ENCODE measurements at places on chromosomes 6 and 20. TPM values are rescaled to one million over a fixed set of nuclear protein-coding genes. Genes with fewer than 3 reads are reported as not detected.

SYCP2L gene
- total RNA-seq: 0.82 TPM

SLC17A2 gene
- total RNA-seq: not detected

DCBLD1 gene
- 8.1 TPM for total RNA-seq

DNA sequence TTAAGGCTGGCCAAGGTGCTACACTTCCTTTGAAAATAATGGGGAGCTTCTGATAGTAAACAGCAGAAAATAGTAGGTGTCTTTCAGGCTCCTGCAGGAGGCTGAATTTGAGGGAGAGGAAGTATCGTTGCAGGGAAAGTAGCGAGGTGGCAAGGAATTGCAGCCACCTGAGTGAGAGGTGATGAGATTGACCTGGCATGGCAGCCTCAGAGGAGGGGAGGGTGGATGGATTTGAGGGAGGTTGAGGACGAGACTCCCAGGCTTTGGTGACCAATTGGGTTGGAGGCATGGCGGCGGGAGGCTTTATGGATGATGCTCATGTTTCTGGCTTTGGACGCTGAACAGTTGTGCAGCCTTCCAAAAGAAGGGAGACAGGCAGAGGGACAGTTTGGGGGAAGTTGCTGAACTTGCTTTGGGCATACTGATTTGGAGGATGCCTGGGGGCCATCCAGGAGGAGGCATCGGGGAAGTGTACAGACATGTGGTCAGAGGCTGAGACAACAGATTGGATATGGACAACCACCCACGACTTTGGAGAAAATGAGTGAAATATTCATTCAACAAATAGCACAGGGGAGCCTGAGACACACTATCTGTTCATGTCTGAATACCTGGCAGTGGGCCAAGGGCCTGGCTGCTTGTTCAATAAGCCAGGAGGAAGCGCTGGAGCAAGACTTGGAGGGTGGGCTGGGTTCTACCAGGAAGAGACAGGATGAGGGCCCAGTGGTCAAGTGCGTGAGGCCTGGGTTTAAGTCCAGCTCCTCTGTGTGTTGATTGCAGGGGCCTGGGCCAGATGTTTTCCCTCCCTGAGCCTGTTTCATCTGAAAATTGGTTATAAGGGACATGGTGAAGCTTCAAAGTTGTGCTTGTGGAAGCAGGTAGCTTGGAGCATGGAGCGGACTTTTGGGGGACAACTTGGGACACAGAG lies 113.2 kb downstream of the CEBPB start:
- peak; percentile 65 for DNase-seq
- no peak overlapping the region for H3K4me3 ChIP-seq
- H3K4me1 ChIP-seq: peaks cover 53% of the 10 kb centered on the region
- no peaks in the 10 kb centered on the region for H3K36me3 ChIP-seq

ERVFRD-1 gene
- total RNA-seq: not detected

TBXT gene
- total RNA-seq: not detected

GRCh38 chr20:15065794-15066193 lies 728.4 kb upstream of the FLRT3 start:
- H3K36me3 ChIP-seq: no peaks in the 10 kb centered on the region
- H3K27me3 ChIP-seq: no peaks in the 10 kb centered on the region
- H3K4me3 ChIP-seq: no peak overlapping the region

GRCh38 chr6:22147921-22148776 lies 148.7 kb downstream of the PRL start:
- peak; percentile 25 for DNase-seq
- no peak overlapping the region for H3K27ac ChIP-seq
- no peaks in the 10 kb centered on the region for H3K27me3 ChIP-seq
- no peak overlapping the region for H3K4me3 ChIP-seq
- H3K4me1 ChIP-seq: peaks cover 62% of the 10 kb centered on the region
- no peaks in the 10 kb centered on the region for H3K36me3 ChIP-seq

DNA sequence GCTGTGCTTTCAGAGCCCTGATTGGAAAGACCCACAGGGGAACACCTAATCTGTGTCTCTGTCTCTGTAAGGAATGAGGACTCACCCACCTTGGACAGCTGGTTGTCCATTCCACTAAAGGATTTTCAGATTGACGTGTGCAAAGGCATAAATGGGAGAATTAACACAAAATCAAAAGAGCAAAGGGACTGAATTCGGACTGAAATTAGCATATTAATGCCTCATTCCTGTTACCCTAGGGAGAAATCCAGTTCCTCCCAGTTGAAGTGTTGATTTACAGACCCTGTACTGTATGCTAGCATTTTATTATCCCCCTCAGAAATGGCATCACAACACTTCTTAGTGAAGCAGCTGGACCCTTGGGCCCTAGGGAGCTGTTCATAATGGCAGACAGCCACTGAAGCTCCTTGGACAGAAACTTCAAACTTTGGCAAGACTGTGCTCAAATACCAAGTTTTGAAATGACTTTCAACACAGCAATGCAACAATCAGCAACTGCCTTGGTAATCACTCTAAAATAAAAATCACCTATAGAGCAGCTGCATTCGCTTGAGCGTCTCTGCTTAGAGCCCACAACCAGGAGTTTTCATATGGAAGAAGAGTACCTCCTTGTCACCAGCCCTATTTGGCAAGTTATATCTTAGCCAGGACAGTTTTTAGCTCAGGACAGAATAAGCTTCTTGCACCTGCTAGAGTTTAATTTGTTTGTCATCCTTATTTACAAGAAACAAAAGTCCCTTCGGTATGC lies 118.1 kb downstream of the TRDN start:
- H3K4me1 ChIP-seq: peaks cover 42% of the 10 kb centered on the region
- no peak overlapping the region for H3K4me3 ChIP-seq
- no peaks in the 10 kb centered on the region for H3K27me3 ChIP-seq

DNA sequence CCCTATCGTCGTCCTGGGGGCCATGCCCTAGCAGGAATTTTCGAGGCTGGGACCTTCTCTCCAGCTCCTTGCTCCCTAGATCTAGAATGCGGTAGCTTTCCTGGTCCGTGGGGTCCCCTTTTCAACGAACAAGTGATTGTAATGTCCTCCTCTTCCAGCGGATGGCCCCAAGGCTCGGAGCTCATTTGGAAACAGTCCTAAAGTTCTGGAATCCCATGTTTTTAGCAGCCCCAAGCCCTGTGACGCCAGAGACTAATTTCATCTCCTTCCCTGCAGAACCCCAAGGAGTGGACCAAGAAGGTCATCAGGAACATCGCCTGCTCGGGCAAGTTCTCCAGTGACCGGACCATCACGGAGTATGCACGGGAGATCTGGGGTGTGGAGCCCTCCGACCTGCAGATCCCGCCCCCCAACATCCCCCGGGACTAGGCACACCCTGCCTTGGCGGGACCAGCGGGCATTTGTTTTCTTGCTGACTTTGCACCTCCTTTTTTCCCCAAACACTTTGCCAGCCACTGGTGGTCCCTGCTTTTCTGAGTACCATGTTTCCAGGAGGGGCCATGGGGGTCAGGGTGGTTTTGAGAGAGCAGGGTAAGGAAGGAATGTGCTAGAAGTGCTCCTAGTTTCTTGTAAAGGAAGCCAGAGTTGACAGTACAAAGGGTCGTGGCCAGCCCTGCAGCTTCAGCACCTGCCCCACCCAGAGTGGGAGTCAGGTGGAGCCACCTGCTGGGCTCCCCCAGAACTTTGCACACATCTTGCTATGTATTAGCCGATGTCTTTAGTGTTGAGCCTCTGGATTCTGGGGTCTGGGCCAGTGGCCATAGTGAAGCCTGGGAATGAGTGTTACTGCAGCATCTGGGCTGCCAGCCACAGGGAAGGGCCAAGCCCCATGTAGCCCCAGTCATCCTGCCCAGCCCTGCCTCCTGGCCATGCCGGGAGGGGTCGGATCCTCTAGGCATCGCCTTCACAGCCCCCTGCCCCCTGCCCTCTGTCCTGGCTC lies 48.5 kb downstream of the PYGB start:
- H3K27me3 ChIP-seq: no peaks in the 10 kb centered on the region
- peaks cover 26% of the 10 kb centered on the region for H3K4me1 ChIP-seq
- peak; percentile 58 for DNase-seq

GRCh38 chr6:107590378-107590777 lies 100.5 kb downstream of the SOBP start:
- H3K27me3 ChIP-seq: no peaks in the 10 kb centered on the region
- H3K4me1 ChIP-seq: peaks cover 28% of the 10 kb centered on the region
- H3K36me3 ChIP-seq: no peaks in the 10 kb centered on the region
- DNase-seq: no peak

GRCh38 chr6:36959555-36960250 lies 5.2 kb downstream of the PI16 start:
- no peaks in the 10 kb centered on the region for H3K27me3 ChIP-seq
- no peaks in the 10 kb centered on the region for H3K4me1 ChIP-seq
- H3K36me3 ChIP-seq: no peaks in the 10 kb centered on the region
- no peak overlapping the region for H3K27ac ChIP-seq
- H3K4me3 ChIP-seq: no peak overlapping the region

DNA sequence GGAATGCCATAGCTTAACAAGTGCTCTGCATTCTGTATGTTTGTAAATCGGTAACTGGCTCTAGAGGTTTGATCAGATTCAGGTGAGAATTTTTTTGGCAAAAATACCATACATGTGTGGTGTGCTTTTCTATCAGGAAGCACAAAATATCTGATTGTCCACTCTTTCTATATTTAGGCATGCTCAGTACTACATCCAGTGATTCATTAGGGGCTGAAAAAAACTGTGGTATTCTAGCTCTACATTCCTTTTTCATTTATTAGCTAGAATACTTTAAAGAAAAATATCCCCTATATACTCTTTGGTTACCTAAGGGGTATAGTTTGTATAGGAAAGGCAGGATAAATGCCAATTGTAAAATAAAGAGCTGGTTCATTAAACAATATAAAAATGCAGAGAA lies 10.6 kb upstream of the ELOVL2 start:
- H3K27ac ChIP-seq: no peak overlapping the region
- no peak for DNase-seq
- no peak overlapping the region for H3K4me3 ChIP-seq
- H3K27me3 ChIP-seq: peaks cover 4% of the 10 kb centered on the region

- no peaks in the 10 kb centered on the region for H3K36me3 ChIP-seq
- DNase-seq: peak; percentile 91
- H3K27ac ChIP-seq: peak overlapping the region; percentile 77
- H3K4me3 ChIP-seq: peak overlapping the region; percentile 21
Observed at GRCh38 chr6:149897015-149897697, 757 bp downstream of the RAET1E start.

GRCh38 chr6:71509191-71510005 lies 220.8 kb downstream of the OGFRL1 start:
- no peak overlapping the region for H3K27ac ChIP-seq
- peaks cover 9% of the 10 kb centered on the region for H3K4me1 ChIP-seq
- H3K36me3 ChIP-seq: no peaks in the 10 kb centered on the region
- DNase-seq: no peak

SOX18 gene
- 6.5 TPM for total RNA-seq

DNA sequence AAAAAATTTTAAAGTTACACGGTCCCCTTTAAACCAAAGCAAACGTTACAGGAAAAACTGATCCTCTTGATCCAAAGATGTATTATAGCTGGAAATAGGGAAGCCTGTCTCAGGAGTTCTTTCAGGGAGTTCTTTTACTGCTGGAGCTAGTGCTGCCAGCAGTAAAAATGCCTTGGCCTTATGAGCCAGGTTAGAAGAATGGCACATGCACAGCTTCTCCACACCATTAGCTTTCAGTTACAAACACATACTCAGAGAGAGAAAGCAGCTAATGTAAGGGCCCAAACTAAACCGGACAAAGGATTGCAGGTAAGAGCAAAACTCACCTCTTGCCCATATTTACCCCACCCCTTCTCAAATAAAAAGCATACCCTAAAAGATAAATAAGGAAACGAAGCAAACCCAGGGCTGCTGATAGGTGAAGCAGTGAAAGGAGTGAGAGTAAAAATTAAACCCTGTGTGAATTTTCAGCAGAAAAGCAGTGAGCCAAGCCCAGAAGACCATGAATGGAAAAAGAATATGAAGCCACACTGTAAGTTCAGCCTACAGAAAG lies 19.0 kb downstream of the TBC1D20 start:
- H3K27me3 ChIP-seq: no peaks in the 10 kb centered on the region
- no peaks in the 10 kb centered on the region for H3K36me3 ChIP-seq
- H3K4me3 ChIP-seq: no peak overlapping the region
- H3K4me1 ChIP-seq: peaks cover 30% of the 10 kb centered on the region
- H3K27ac ChIP-seq: peak overlapping the region; percentile 80
- DNase-seq: no peak

- no peaks in the 10 kb centered on the region for H3K36me3 ChIP-seq
- H3K27ac ChIP-seq: no peak overlapping the region
- no peak for DNase-seq
- no peaks in the 10 kb centered on the region for H3K4me1 ChIP-seq
Observed at GRCh38 chr6:161890832-161891297, 617.0 kb upstream of the AGPAT4 start.

C20orf204 gene
- 0.66 TPM for total RNA-seq

DNA sequence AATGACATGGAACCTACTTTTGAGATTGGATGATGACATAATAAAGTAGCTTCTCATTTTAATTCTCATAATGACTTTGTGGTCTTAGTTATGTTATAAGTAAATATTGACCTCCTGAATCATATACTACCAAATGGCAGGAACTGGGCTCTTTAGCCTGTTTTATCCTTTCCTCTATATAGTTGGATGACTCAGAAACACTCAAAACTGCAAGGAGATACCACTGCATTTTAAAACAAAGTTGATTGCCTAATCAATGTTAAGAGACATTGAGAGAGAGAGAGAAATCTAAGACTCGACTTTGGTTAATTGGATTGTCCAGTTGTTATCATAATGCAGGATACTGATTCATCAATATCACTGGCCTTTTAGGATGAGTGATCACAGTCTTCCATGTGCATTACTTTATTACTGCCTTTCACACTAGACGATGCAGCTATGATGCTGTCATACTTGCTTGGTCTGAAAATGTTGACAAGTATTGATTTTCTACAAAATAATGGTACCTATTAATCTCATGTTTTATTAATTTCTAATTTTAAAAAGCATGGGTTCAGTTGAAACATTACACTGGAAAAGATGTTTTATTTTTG lies 320.0 kb downstream of the NKAIN2 start:
- no peak overlapping the region for H3K27ac ChIP-seq
- H3K27me3 ChIP-seq: no peaks in the 10 kb centered on the region
- no peak overlapping the region for H3K4me3 ChIP-seq
- no peak for DNase-seq
- no peaks in the 10 kb centered on the region for H3K36me3 ChIP-seq
- H3K4me1 ChIP-seq: peaks cover 8% of the 10 kb centered on the region

PKIB gene
- 1.1 TPM for total RNA-seq

DNA sequence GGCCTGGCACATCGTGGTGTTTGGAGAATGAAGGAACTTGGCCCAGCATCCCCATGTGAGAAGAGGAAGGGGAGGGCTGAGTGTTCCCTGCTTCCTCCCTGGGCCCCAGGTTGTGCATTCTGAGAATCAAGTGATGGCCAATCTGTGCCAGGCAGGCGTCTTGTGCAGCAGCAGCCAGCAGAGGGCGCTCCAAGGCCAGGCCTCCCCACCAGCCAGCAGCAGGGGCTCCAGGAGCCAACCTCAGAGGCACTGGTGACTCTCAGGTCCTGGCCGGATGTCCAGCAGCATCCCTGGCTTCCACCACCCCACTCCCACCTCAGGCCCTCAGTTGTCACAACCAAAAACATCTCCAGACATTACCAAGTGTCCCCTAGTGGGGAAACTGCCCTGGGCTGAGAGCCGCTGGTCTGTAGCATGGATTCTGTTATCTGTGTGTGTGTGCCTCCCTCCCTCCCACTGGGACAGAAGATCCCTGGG lies 192.0 kb downstream of the PREX1 start:
- no peaks in the 10 kb centered on the region for H3K4me1 ChIP-seq
- H3K36me3 ChIP-seq: peaks cover 10% of the 10 kb centered on the region
- DNase-seq: no peak
- H3K27me3 ChIP-seq: no peaks in the 10 kb centered on the region
- no peak overlapping the region for H3K4me3 ChIP-seq
- H3K27ac ChIP-seq: no peak overlapping the region

FAM83D gene
- total RNA-seq: not detected

GRCh38 chr6:46235242-46235641 lies 64.5 kb upstream of the ENPP5 start:
- H3K4me3 ChIP-seq: no peak overlapping the region
- H3K4me1 ChIP-seq: peaks cover 23% of the 10 kb centered on the region
- peak overlapping the region; percentile 66 for H3K27ac ChIP-seq
